ENCODE measurements at places on chromosomes 1 and 21. TPM values are rescaled to one million over a fixed set of nuclear protein-coding genes. Genes with fewer than 3 reads are reported as not detected.
A peak's percentile ranks its signal among the peaks of the same experiment; 100 is the strongest.

DNA sequence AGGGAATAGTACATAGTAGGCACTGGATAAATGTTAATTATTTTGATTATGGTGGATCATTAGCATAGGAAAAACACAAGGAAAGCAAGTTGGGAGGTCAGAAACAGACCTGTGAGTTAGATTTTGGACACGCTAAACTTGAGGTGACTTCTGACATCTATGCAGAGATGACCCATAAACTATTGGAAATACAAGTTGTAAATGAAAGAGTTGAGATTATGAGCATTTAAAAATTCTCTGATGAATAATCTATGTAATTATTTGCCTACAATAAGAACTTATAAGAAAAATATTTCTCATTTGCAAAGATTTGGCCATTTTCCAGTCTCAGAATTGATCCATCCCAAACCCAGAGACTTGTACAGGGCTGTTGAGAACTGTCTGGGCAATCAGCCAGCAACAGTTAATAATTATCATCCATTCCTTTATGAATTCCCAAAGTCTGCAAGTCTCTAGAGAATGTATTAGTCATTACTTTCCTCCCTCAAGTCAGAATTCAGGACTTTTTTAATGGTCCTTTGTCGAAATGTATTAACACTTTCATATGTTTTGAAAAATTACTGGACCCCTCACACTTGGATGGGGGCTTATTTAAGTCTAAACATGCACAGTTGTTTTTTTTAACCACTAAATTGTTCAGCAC lies 19.4 kb upstream of the SLAMF6 start:
- no peak overlapping the region for H3K4me3 ChIP-seq
- no peak overlapping the region for H3K27ac ChIP-seq
- H3K4me1 ChIP-seq: peaks cover 35% of the 10 kb centered on the region
- DNase-seq: no peak
- H3K27me3 ChIP-seq: no peaks in the 10 kb centered on the region
- H3K36me3 ChIP-seq: no peaks in the 10 kb centered on the region

- no peak for DNase-seq
- peak overlapping the region; percentile 81 for H3K27ac ChIP-seq
- no peaks in the 10 kb centered on the region for H3K36me3 ChIP-seq
- H3K4me1 ChIP-seq: peaks cover 81% of the 10 kb centered on the region
- H3K4me3 ChIP-seq: no peak overlapping the region
These were observed 26.6 kb downstream of the IL6R start for GRCh38 chr1:154431586-154432373.

GRCh38 chr1:154863315-154864174 lies 6.5 kb downstream of the KCNN3 start:
- H3K27ac ChIP-seq: no peak overlapping the region
- peak; percentile 33 for DNase-seq
- H3K27me3 ChIP-seq: peaks cover 6% of the 10 kb centered on the region
- H3K36me3 ChIP-seq: no peaks in the 10 kb centered on the region

- no peak overlapping the region for H3K4me3 ChIP-seq
- H3K4me1 ChIP-seq: peaks cover 11% of the 10 kb centered on the region
- H3K36me3 ChIP-seq: peaks cover 12% of the 10 kb centered on the region
- H3K27me3 ChIP-seq: no peaks in the 10 kb centered on the region
These were observed 23.0 kb downstream of the TATDN3 start for GRCh38 chr1:212814537-212815334.

DNA sequence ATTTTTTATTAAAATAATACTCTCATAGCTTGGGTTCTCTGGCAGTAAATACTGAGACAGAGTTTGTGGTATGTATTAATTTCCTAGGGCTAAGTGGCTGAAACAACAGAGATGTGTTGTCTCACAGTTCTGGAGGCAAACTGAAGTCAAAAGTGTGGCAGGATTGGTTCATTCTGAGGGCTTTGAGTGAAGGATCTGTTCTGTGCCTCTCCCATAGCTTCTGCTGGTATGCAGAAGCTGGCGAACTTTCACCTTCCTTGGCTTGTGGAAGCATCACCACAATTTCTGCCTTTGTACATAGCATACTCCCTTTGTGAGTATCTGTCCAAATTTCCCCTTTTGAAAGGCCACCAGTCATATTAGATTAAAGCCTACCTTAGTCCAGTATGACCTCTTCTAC lies 21.0 kb downstream of the RNPC3 start:
- no peaks in the 10 kb centered on the region for H3K36me3 ChIP-seq
- no peak for DNase-seq
- H3K27me3 ChIP-seq: no peaks in the 10 kb centered on the region
- H3K4me3 ChIP-seq: no peak overlapping the region
- no peaks in the 10 kb centered on the region for H3K4me1 ChIP-seq

GRCh38 chr1:3778590-3779264 lies 6.2 kb downstream of the SMIM1 start:
- H3K4me3 ChIP-seq: no peak overlapping the region
- no peaks in the 10 kb centered on the region for H3K27me3 ChIP-seq
- no peak for DNase-seq
- no peaks in the 10 kb centered on the region for H3K36me3 ChIP-seq

GRCh38 chr1:30820299-30820698 lies 62.7 kb upstream of the LAPTM5 start:
- peaks cover 59% of the 10 kb centered on the region for H3K27me3 ChIP-seq
- H3K27ac ChIP-seq: no peak overlapping the region
- no peak for DNase-seq
- peaks cover 9% of the 10 kb centered on the region for H3K4me1 ChIP-seq

DNA sequence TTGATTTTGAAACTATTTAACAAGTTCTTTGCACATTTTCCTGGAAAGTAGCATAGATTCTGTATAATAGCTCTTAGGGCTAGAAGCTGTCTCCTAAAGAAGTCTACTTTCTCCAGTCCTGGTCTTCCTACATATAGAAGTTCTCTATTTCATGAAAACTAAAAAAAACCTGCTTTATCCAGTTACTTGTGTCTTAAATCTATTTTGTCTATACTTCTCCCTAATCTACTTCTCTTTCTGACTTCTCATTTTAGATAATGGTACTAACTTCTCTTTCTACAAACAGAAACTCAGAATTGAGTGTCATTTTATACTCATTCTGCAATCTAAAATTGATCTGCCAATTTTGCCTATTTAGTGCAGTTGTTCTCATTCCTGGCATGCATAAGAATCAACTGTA lies 28.7 kb downstream of the PDE4B start:
- no peak for DNase-seq
- no peaks in the 10 kb centered on the region for H3K27me3 ChIP-seq
- no peak overlapping the region for H3K27ac ChIP-seq

DNA sequence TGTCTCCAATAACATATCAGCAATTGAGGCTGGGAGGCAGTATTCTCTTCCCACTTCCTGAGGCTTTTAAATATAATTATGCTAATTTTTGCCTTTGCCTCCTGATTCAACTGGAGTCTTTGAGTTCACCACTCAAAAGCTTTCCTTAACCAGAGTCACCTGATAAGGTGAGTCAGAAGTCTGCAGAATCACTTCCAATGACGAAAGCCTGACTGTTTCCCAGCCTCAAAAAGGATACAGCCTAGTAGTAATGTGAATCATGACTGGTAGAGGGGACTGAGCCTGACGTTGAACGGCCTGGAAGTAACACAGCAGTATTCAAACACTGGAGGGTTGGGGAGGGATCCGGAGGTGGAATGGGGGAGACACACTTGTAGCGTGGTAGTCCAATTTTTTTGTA lies 10.4 kb upstream of the MRPL9 start:
- DNase-seq: no peak
- no peak overlapping the region for H3K4me3 ChIP-seq
- H3K27ac ChIP-seq: no peak overlapping the region
- H3K27me3 ChIP-seq: no peaks in the 10 kb centered on the region
- H3K4me1 ChIP-seq: no peaks in the 10 kb centered on the region
- H3K36me3 ChIP-seq: no peaks in the 10 kb centered on the region

- H3K4me3 ChIP-seq: no peak overlapping the region
- no peaks in the 10 kb centered on the region for H3K36me3 ChIP-seq
- no peak for DNase-seq
These were observed 14.5 kb downstream of the SCYL3 start for GRCh38 chr1:169879034-169879840.

DNA sequence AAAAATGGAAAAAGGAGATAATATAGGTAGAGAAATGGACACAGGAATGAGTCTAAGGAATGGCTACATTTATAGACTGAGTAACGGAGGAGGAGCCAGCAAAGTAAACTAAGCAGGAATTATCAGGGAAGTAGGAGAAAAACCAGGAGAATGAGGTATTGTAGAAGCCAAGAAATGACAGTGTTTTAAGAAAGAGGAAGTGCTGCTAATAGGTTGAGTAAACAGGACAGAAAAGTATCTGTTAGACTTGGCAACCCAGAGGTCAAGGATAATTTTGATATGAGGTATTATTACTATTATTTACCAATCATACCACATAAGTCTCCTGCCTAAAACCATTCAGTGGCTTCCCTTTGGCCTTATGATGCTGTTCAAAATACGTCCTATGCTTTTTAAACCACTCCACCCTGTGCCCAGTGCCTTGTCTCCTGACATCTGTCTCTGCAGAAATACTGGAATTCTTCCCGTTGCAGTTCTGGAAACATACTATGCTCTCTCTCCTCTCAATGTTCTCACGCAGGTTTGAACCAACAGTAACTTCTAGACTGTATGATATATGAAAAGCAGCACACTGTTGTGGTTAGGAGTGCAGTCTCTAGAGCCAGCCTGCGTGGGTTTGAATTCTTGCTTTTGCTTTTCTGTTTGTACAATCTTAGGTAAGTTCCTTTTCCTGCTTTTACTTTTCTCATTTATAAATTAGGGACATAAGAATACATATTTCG lies 24.6 kb upstream of the NEK7 start:
- DNase-seq: no peak
- no peak overlapping the region for H3K27ac ChIP-seq
- no peaks in the 10 kb centered on the region for H3K36me3 ChIP-seq
- H3K4me1 ChIP-seq: no peaks in the 10 kb centered on the region

GRCh38 chr1:221910222-221910621 lies 168.3 kb upstream of the DUSP10 start:
- no peaks in the 10 kb centered on the region for H3K36me3 ChIP-seq
- no peaks in the 10 kb centered on the region for H3K4me1 ChIP-seq
- no peak for DNase-seq

- no peak for DNase-seq
- H3K27me3 ChIP-seq: peaks cover 22% of the 10 kb centered on the region
- H3K4me3 ChIP-seq: no peak overlapping the region
- H3K36me3 ChIP-seq: no peaks in the 10 kb centered on the region
These were observed 29.4 kb upstream of the PEX10 start for GRCh38 chr1:2441746-2442145.

DNA sequence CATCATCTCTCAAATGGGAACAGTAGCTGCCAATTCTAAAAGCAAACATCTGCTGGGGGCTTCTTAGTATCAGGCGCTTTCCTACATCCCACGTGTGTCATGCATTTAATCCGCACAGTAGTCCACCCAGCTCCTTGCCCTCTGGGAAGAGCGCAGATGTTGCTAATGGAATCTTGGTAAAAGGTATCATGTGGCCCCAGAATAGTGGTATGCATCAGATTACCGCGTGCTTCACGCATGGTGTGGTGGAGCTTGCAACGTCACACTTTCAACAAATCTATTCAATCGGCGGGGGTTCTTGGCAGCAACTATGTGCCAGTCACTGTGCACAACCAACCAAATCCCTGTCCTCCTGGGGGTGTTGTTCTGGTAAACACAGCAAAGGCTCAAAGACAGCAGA lies 141.0 kb downstream of the HIVEP3 start:
- no peak overlapping the region for H3K4me3 ChIP-seq
- DNase-seq: no peak
- H3K36me3 ChIP-seq: no peaks in the 10 kb centered on the region
- H3K27ac ChIP-seq: no peak overlapping the region

DNA sequence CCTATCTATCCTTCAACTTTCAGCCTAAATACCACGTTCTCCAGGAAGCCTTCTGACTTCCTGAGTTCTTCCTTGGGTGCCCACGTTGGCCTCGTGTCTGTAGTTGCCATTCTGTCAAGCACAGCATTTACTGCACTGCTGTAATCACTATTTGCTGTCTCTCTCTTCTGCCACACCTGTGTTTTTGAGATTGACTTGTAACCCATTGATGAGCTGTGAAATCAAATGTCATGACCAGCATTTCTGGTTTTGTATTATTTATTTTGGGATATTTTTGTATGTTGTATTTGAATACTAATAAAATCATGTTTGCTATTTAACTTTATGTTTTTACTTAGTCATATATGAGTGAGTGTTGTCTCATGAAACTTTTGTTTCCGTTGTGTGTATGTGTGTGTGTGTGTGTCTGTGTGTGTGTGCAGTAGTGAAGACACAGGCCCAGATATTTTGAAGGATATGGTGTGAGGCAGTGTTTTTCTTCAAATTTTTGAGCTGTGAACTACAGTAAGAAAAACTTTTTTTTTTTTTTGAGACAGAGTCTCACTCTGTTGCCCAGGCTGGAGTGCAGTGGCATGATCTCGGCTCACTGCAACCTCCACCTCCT lies 126.2 kb upstream of the SERBP1 start:
- H3K27ac ChIP-seq: no peak overlapping the region
- no peaks in the 10 kb centered on the region for H3K36me3 ChIP-seq
- peaks cover 19% of the 10 kb centered on the region for H3K4me1 ChIP-seq
- H3K27me3 ChIP-seq: no peaks in the 10 kb centered on the region
- DNase-seq: no peak

- DNase-seq: no peak
- H3K4me3 ChIP-seq: no peak overlapping the region
- no peak overlapping the region for H3K27ac ChIP-seq
- H3K36me3 ChIP-seq: no peaks in the 10 kb centered on the region
- H3K27me3 ChIP-seq: peaks cover 20% of the 10 kb centered on the region
These were observed 531.8 kb downstream of the KIF26B start for GRCh38 chr1:245686446-245687030.

- no peak within 1 kb of the TSS for H3K27ac ChIP-seq
- H3K36me3 ChIP-seq: no peaks in the 10 kb centered on the region
- H3K27me3 ChIP-seq: no peaks in the 10 kb centered on the region
- no peaks in the 10 kb centered on the region for H3K4me1 ChIP-seq
- DNase-seq: no peak
These were observed at the start of gene C4BPB for GRCh38 chr1:207088701-207089626. TSS of gene C4BPB (plus strand) at chr1:207088860. CDS start at chr1:207089532, 672 bp downstream.

GRCh38 chr1:173128742-173129141 lies 78.0 kb upstream of the TNFSF18 start:
- H3K4me1 ChIP-seq: peaks cover 3% of the 10 kb centered on the region
- no peaks in the 10 kb centered on the region for H3K36me3 ChIP-seq
- no peak overlapping the region for H3K4me3 ChIP-seq

GRCh38 chr1:12144236-12144635 lies 22.6 kb upstream of the TNFRSF1B start:
- no peak for DNase-seq
- H3K36me3 ChIP-seq: no peaks in the 10 kb centered on the region
- peaks cover 96% of the 10 kb centered on the region for H3K4me1 ChIP-seq
- no peaks in the 10 kb centered on the region for H3K27me3 ChIP-seq

GRCh38 chr1:41727749-41728115 lies 191.0 kb downstream of the HIVEP3 start:
- H3K4me1 ChIP-seq: peaks cover 81% of the 10 kb centered on the region
- DNase-seq: no peak
- no peaks in the 10 kb centered on the region for H3K27me3 ChIP-seq
- no peak overlapping the region for H3K4me3 ChIP-seq
- H3K36me3 ChIP-seq: no peaks in the 10 kb centered on the region

- H3K4me3 ChIP-seq: no peak overlapping the region
- DNase-seq: no peak
- H3K27ac ChIP-seq: no peak overlapping the region
- H3K36me3 ChIP-seq: no peaks in the 10 kb centered on the region
- no peaks in the 10 kb centered on the region for H3K4me1 ChIP-seq
These were observed 37.7 kb upstream of the COL6A1 start for GRCh38 chr21:45943630-45944540.

The PLEKHN1 gene
- 3.8 TPM for total RNA-seq

The RAB42 gene
- total RNA-seq: 17.7 TPM

The MTARC2 gene
- 41.2 TPM for total RNA-seq

The LRRC38 gene
- total RNA-seq: not detected

The TCEANC2 gene
- 5.8 TPM for total RNA-seq

The MAN1C1 gene
- total RNA-seq: 15.3 TPM

The KIF2C gene
- 3.3 TPM for total RNA-seq

The GNG5 gene
- 147 TPM for total RNA-seq

The OR2L13 gene
- total RNA-seq: not detected

Measured in left lung (tissue), 14 donors.